Activated CD4-positive, alpha-beta memory T cell treated with anti-CD3 and anti-CD28 coated beads, Interleukin-2, amount 10 ng/mL, durations not matched to agents 7 days and 5 days (primary cell): ENCODE measurements at places on chromosomes 16 and 17. TPM values are rescaled to one million over a fixed set of nuclear protein-coding genes. Genes with fewer than 3 reads are reported as not detected.
A peak's percentile ranks its signal among the peaks of the same experiment; 100 is the strongest.

Gene SMIM22
- not detected for total RNA-seq

Gene MYH11
- total RNA-seq, result 0.08 TPM

DNA sequence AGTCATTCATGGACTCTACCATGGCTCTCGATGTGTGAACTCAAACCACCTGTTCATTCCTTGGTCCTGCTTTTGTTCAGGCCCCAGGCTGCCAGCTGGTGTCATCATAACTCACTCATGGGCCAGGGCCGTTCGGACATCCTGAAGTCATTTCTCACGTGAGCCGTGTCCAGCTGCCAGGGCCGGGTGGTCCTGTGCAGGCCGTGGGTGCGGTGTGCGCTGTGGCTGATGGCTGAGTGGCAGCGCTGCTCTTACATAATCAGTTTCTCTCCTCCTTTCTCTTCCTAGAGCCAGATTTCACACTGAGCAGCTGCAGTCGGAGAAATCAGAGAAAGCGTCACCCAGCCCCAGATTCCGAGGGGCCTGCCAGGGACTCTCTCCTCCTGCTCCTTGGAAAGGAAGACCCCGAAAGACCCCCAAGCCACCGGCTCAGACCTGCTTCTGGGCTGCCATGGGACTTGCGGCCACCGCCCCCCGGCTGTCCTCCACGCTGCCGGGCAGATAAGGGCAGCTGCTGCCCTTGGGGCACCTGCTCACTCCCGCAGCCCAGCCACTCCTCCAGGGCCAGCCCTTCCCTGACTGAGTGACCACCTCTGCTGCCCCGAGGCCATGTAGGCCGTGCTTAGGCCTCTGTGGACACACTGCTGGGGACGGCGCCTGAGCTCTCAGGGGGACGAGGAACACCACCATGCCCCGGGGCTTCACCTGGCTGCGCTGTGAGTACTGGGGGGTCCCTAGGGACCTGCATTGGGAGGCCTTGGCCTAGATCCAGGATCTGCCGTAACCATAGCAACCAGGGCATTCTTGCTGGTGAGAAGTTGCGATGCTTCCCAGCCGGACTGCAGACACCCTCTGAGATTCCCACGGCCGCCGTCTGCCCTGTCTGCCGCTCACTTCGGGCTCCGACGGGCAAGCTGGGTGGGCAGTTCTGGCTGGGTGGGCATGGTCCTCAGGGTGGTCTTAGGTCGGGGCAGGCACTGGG, at the start of gene IL34:
TSS of gene IL34 (plus strand) at position 300 of the 982 bp plus-strand sequence. CDS start at position 689, 389 bp downstream.
- no peak within 1 kb of the TSS for H3K27ac ChIP-seq
- no peak for DNase-seq
- no peaks in the 10 kb centered on the region for H3K4me1 ChIP-seq

DNA sequence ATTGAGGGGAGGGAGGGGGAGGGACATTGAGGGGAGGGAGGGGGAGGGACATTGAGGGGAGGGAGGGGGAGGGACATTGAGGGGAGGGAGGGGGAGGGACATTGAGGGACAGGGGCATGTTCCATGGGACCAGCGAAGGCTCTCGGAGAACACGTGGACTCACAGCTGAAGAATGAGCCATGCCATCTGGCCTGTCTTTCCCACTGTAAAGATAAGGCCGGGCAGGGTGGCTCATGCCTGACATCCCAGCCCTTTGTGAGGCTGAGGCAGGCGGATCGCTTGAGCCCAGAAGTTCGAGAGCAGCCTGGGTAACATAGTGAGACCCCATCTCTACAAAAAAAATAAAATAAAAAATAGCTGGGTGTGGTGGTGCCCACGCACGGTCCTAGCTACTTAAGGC, 32.5 kb downstream of the RPH3AL start:
- H3K27ac ChIP-seq, result no peak overlapping the region
- DNase-seq, result no peak
- H3K27me3 ChIP-seq, result no peaks in the 10 kb centered on the region
- no peaks in the 10 kb centered on the region for H3K4me1 ChIP-seq
- H3K4me3 ChIP-seq, result no peak overlapping the region
- H3K36me3 ChIP-seq, result no peaks in the 10 kb centered on the region

GRCh38 chr17:57536789-57537523, 208.1 kb downstream of the CCDC182 start:
- H3K27me3 ChIP-seq, result no peaks in the 10 kb centered on the region
- H3K4me1 ChIP-seq, result peaks cover 15% of the 10 kb centered on the region
- H3K27ac ChIP-seq, result no peak overlapping the region
- no peak overlapping the region for H3K4me3 ChIP-seq
- DNase-seq, result no peak

DNA sequence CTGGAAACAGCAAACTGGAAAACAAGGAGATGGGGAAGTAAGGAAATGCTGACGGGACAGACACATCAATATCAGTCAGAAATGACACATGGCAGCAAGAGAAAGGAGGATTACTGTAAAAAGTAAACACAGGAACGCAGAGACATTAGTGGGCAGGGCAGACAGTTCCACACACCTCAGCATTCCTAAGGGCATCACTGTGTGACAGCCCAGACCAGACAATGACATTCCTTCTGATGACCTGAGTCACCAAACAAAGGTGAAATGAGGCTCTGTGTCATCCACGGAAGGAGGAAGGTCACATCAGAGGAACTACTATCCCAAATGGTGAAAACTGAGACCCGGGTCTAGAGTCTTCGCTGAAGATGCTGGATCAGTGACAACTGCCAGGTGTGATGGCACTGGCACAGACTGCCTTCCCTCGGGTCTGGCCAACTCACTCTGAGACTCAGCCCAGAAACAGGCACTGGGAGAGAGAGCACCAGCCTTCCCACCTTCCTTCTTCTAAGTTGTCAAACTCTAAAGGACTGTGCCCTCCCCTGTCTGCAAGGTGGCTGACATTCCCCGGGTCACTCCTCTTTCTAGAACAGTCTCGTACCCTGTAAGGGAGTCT, 36.7 kb downstream of the TK2 start:
- H3K27ac ChIP-seq, result no peak overlapping the region
- no peaks in the 10 kb centered on the region for H3K27me3 ChIP-seq
- DNase-seq, result no peak
- H3K4me1 ChIP-seq, result peaks cover 44% of the 10 kb centered on the region
- no peak overlapping the region for H3K4me3 ChIP-seq

DNA sequence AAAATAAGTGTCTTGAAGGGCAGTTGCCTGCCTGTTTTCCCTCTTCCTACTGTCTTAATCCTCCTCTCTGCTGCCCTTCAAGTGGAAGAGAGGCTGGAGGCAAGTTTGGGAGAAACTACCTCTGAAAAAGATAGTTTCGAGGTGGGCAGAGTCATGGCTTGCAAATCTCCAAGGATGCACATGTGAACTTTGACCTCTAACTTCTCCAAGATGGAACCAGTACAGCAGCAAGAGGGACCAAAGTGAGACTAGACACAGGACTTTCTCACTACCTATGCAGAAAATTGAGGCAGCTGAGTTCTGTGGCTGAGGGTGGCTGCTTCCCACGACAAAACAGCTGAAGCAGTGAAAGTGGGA, 887 bp upstream of the KCNH4 start:
- peaks cover 63% of the 10 kb centered on the region for H3K4me1 ChIP-seq
- H3K27me3 ChIP-seq, result peaks cover 22% of the 10 kb centered on the region
- H3K4me3 ChIP-seq, result peak overlapping the region; percentile 56
- no peak overlapping the region for H3K27ac ChIP-seq

DNA sequence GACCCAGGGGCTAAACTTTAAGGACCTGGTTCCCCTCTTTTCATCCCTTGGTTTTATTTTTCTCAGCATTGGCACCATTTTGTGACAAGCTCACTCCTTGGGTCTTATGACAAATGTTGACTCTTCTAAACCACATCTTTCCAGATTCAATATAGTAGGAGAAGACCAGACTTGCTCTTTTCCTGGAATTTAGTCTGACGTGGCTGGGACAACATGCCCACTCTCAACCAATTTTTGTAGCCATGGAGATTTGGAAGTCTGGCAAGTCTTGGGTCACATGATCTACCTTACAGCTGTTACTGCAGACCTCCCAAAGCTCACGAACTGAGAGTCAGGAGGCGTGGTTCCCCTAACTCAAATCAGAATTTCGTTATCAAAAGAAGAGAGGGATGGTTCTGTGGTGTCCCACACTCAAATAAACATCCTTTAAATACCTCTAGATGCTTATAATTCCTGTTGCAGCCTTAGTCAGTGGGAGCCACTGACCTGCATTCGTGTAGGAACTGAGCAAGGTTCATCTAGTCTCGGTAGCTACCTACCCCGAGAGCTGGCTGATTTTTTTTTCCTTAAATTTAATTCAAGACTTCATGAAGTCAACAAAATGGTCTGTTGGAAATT, 683.5 kb downstream of the MAF start:
- H3K27ac ChIP-seq, result no peak overlapping the region
- no peak overlapping the region for H3K4me3 ChIP-seq
- peaks cover 24% of the 10 kb centered on the region for H3K4me1 ChIP-seq
- no peak for DNase-seq
- H3K36me3 ChIP-seq, result peaks cover 30% of the 10 kb centered on the region

DNA sequence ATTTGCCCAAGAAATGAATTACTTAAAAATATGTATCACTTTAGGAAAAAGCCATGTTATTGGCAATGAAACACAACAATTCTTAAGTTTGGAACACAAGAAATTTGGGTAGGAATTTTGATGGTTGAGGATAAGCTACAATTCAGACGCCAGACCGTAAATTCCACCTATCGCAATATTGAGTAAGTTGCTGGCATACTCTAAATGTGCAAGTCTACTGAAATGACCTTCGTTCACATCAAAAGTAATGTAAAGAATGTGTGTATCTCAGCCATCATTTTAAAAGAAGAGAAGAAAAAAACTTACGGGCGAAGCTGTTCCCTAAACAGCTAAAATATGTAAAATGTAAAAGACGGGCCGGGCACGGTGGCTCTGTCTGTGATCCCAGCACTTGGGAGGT, 33.4 kb downstream of the UBE2G1 start:
- no peaks in the 10 kb centered on the region for H3K27me3 ChIP-seq
- H3K4me3 ChIP-seq, result no peak overlapping the region
- H3K27ac ChIP-seq, result no peak overlapping the region
- peaks cover 34% of the 10 kb centered on the region for H3K4me1 ChIP-seq
- H3K36me3 ChIP-seq, result peaks cover 11% of the 10 kb centered on the region
- no peak for DNase-seq
